ENCODE measurements at places on chromosomes 2 and 18.

GRCh38 chr18:6561016-6561415 is 146.3 kb upstream of the L3MBTL4 start:
- no peak for DNase-seq

- DNase-seq = no peak
Observed at GRCh38 chr2:43370705-43371104, 144.3 kb upstream of the ZFP36L2 start.

- no peak for DNase-seq
Observed at GRCh38 chr2:46009315-46009714, 287.9 kb upstream of the EPAS1 start.

DNA sequence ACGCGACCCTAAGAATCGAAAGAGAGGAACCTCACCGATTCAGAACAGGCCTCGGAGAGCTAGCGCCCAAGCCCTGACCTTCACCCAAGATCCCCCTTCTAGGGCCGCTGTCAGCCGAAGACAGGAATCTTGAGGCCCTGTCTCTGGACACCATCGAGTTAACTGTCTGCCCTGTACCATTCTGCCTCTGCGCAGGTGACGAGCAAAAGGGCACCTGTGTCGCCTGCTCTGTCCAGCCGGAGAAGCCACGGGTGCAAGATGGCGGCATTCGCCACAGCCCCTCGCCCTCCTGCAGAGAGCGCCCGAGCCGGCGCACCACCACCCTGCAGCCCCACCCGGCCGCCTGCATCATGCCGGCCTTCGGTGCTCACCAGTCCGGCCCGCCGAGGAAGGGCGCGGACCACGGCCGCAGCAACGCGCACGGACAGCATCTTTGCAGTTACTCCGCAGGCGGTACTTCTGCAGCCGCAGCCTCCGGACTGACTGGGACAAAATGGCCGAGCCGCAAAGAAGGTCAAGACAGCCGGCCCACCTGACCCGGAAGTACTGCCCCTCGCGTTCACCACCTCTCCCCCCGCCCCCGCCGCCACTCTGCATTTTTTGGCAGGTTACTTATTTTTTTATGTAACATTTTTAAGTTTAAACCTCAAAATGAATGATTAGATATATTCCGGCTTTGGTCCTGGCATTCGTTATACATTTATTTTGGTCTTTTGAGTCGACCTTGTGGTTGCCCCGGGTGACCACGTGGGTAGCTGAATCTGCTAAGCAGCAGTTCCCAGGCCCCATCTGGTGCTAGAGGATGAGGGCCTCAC is at the start of gene ATP5F1A:
TSS of gene ATP5F1A (minus strand) at position 496 of the 815 bp plus-strand sequence. CDS start at position 431, 65 bp downstream.
- peak; percentile 57 for DNase-seq

GRCh38 chr2:43363120-43363519 is 136.7 kb upstream of the ZFP36L2 start:
- no peak for DNase-seq

- DNase-seq = no peak
Observed at GRCh38 chr2:27869763-27870162, 20.4 kb downstream of the RBKS start.

GRCh38 chr2:158484892-158485556 is 28.3 kb downstream of the PKP4 start:
- no peak for DNase-seq

DNA sequence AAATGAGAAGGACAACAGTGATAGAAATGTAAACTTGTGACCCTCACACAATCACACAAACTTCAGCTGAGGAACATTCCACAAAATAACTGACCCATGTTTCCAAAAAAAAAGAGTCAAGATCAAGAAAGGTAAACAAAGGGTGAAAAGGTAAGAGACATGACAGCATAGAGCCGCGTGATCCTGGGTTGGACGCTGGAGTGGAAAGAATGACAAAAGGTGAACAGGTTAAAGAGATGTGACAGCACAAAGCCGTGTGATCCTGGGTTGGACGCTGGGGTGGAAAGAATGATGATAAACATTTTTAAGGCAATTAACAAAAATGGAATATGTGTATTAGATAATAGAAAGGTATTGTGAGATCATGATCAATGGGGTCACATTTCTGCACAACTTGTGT is 110.3 kb downstream of the SNTG2 start:
- DNase-seq = no peak

DNA sequence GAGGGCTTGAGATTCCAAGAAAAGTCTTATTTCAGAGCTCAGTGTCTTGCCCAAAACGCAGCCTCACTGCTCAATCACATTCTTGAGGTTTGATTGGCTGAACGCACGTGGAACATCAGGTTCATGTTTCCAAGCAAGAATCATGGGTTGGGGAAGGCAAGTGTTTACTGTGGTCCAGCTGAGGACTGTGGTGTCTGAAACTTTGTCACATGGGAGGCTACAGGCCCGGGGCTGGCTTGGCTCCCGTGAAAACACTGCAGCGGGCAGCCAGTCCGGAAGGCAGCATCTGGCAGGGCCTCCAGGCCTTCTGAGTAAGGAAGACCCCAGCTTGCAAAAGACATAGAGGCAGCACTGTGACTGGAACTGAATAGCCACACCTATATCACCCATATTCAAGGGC is 84.7 kb downstream of the POLR1A start:
- DNase-seq = no peak

DNA sequence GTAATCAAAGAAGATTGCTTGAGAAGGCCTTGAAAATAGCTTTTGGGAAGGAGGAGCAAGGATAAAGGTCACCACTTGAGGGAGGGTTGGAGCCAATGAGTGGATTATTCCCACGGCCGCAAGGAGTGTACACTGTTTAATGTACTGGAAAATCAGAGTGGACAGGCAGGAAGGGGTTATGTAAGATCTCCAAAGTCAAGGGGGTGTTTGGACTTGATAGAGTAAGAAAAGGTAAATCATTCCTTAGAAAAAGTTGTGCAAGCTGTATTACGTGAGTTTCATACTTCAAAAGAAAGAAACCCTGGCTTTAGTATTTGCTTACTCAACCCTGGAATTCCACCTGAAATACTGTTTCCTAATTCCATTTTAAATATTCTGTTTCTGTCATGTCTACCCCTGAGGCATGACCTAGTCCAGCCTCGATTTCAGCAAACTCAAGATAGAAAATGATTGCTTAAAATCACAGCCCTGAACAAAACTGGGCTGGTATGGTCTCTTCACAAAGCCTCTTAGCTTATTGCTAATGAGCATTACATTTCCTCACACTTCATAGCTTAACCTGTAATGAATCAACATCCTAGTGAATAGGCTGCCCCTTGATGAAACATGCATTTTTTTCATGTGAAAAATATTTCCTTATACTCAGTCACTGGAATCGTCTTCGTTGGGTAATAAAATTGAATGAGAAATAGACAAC is 1.1 kb downstream of the MREG start:
- peak; percentile 79 for DNase-seq

DNA sequence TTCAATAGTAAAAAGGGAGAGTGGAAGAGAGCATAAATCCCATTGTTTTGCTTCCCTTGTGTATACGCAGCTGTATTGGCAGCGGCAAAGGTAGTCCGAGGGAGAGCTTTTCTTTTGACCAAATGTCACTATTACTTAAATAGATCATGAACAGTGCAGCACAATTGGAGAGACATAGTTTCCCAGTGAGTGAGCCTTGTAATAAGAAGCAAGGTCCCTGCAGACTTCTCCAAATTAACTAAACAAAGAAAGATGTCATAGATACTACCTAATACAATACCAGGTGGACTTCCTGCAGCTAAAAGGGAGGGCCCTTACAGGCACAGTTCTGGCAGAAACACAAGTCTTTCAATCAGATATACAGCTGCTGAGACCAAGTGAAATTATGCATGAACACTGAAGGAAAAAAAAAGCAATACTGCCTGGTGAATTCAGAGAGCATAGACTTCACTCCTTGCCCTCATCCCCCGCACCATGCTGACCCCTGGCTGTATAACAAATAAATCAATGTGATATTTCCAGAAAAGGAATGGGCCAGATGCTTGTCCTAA is 404.7 kb upstream of the CDH2 start:
- DNase-seq = no peak

GRCh38 chr2:43453179-43454170 is 142.4 kb downstream of the THADA start:
- DNase-seq = no peak

DNA sequence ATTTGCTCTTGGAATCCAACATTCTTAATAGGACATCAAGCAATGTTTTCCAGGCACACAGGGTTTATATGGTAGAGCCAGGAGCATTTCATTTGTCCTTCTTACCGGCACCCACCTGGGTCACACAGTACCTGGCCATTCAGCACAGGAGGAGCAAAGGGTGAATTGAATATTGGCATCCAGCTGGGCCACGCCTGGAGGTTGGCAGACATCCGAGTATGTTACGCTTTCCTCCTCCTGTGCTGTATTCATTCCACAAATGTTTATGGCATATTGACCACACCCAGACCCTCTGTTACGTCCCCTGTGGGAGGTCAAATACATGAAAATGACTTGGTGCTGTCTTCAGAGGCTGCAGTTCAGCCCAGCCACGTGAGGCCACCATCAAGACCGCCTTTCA is 206.2 kb downstream of the RTP5 start:
- no peak for DNase-seq

GRCh38 chr2:1990724-1991123 is 246.4 kb upstream of the PXDN start:
- DNase-seq = no peak

DNA sequence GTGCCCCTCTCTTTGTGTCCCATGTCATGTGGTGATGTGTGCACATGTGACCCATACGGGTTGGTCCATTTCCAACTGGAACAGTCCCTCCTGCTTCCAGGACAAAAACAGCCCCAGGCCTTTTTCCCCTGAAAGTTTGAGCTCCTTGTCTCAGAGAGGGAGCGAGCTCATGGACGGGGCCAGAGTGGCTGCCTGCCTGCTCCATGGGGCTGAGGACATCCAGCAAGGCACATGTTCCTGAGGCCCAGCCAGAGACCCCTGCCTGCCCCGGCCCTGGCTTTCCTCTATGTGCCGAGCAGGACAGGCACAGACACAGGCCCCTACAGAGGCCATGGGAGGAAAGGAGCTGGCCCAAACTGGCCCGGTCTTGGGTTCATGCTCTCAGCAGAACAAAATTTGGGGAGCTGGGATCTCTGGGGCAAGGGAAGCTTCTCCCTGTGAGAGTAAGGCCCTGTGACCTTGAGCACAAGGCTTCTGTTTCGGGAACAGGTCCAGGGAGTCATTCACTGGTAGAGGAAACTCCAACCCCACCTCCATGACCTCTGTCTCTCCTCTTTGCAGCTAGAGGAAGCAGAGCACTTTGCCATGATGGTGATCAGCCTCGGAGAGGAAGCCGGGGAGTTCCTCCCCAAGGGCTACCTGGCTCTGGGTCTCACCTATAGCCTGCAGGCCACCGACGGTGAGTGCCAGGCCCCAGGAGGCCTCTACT is 105.8 kb upstream of the MCFD2 start:
- DNase-seq = no peak

DNA sequence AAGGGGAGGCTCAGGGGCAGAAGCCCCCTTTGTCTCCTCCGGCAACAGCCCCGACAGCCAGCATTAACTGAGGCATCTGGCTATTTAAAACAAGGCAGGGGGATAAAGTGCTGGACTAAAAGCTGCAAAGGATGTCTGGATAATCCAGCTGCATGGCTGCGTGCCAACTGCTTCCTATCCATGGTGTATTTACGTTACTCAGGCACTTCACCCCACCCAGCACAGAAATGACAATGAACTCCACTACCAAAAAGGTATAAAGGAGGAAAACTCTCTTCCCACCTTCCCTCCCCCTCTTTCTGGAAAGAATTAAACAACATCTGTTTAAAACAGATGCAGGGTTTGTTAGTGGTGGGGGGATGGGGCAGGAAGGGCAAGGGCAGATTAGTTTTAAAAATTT is 82.5 kb downstream of the SPRED2 start:
- no peak for DNase-seq

DNA sequence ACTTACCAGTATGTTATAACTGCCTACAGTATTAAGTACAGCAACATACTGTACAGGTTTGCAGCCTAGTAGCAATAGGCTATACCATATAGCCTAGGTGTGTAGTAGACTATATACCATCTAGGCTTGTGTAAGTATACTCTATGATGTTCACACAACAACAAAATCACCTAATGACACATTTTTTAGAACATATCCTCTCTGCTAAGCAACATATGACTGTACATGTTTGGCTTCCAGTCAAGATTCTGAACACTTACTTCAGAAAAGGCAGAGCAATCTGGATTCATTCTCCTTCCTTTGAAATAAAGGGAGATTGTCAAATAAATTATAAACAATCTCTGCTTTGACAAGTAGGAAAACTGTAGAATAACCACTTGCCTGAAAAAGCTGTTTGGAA is 81.8 kb downstream of the EXOC6B start:
- peak; percentile 32 for DNase-seq

DNA sequence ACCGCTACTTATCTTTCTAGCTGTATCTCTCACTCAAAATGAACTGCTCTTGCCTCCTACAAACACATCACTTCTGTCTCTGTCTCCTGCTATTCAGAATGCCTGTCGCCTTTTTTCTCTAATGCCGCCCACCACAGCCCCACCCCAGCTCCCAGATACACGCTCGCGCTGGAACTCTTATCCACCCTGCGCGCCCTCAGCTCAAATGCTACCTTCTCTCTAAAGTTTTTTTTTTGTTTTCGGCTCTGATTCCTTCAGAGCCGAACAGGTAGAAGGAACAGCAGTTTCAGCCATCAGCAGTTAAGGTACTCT is 3.9 kb upstream of the SOS1 start:
- no peak for DNase-seq

- DNase-seq = peak; percentile 74
Observed at GRCh38 chr2:69531186-69531585, 94.0 kb upstream of the NFU1 start.

DNA sequence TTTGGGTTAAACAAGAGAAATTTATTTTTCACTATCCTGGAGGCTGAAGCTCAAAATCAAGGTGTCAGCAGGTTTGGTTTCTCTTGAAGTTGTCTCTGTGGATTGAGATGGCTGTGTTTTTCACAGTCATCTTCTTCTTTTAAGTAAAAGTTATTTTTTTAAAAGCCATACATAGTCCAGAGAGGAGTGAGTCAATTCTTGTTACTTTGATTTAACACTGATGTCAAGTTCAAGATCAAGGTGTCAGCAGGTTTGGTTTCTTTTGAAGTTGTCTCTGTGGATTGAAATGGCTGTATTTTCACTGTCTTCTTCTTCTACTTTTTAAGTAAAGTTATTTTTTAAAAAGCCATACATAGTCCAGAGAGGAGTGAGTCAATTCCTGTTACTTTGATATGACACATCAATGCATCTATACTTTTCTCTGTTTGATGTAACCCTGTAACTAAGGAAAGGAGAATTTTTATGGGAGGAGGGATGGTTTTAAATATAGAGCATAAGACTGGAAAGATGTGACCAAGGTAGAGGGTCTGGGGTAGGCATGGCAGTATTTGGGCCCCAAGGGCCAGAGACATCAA is 22.5 kb upstream of the RASGRP3 start:
- no peak for DNase-seq

Data from foreskin keratinocyte (primary cell).